ENCODE measurements at places on chromosomes 7 and 10.

DNA sequence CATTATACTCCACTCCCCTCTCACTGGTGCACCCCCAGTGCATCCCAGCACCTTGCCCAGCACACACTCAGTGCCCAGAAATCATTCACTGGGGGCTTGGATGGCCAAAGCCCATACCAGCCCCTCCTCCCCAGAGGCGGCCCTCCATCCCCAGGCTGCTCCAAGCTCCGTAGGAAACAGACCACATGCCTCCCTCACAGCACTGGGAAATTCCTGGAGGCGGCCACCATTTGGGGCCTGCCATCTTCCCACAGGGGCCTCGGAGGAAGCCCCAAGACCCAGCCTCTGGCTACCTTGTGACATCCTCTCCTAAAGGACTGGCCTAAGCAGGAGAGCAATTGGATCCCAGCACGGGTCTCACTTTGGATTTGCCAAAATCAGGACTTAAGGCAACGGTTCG, 49.7 kb downstream of the FOXL3 start:
- DNase-seq = no peak
- H3K27me3 ChIP-seq = no peaks in the 10 kb centered on the region
- peaks cover 7% of the 10 kb centered on the region for H3K4me1 ChIP-seq
- H3K4me3 ChIP-seq = no peak overlapping the region

- H3K27me3 ChIP-seq = no peaks in the 10 kb centered on the region
- H3K36me3 ChIP-seq = peaks cover 15% of the 10 kb centered on the region
- H3K4me1 ChIP-seq = no peaks in the 10 kb centered on the region
- H3K27ac ChIP-seq = no peak overlapping the region
These were observed 30.2 kb downstream of the C10orf143 start for GRCh38 chr10:130080461-130080814.

DNA sequence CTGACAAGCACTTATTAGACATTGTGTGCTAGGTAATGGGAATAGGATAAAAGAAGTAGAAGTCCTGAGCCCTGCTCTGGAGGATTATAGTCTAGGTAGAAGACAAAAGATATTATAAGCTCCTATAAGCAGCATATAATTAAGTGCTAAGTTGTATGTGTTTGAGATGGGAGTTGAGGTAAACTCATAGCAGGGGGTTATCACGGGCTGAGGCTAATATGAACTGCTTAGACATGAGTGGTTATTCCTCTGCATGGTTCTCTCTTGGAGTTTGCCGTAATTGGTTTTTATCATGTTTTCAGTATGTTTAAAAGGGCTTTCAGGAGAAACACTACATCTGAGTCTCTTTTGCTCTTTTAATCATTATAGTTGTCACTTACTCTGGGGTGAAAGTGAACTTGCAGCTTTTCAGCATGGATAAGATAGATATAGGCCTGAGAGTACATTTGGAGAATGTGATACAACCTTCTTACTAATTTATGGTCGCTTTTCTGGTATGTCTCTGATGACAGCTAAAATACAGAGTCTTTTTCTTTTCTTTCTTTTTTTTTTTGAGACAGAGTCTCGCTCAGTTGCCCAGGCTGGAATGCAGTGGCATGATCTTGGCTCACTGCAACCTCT, 39.0 kb downstream of the SMNDC1 start:
- no peaks in the 10 kb centered on the region for H3K27me3 ChIP-seq
- no peak overlapping the region for H3K27ac ChIP-seq
- no peaks in the 10 kb centered on the region for H3K36me3 ChIP-seq
- no peak for DNase-seq
- H3K4me3 ChIP-seq = no peak overlapping the region
- H3K4me1 ChIP-seq = peaks cover 29% of the 10 kb centered on the region

GRCh38 chr10:28713626-28714352, 36.5 kb downstream of the BAMBI start:
- no peaks in the 10 kb centered on the region for H3K4me1 ChIP-seq
- H3K36me3 ChIP-seq = no peaks in the 10 kb centered on the region
- H3K4me3 ChIP-seq = no peak overlapping the region

GRCh38 chr7:5634107-5634950, 147.1 kb downstream of the RNF216 start:
- peaks cover 33% of the 10 kb centered on the region for H3K4me1 ChIP-seq
- no peaks in the 10 kb centered on the region for H3K27me3 ChIP-seq
- peak overlapping the region; percentile 65 for H3K27ac ChIP-seq
